Stimulated activated CD8-positive, alpha-beta memory T cell treated with anti-CD3 and anti-CD28 coated beads, Interleukin-15, amount 100 ng/mL, for 1 hour (primary cell): ENCODE measurements at places on chromosomes 16 and 17.

DNA sequence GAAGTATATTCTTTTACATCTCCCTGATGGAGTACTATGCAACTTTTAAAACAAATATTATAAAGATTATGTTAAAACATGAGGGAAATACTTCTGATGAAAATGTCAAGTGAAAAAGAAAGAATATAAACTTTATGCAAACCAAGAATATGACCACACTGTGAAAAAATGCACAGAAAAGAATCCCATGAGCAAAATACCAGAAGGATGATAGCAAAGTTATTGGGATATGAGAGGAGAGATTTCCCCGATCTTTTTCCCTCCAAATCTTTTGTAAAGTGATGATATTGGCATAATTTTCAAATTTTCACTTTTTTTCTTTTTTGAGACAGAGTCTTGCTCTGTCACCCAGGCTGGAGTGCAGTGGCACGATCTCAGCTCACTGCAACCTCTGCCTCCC lies 36.6 kb upstream of the SMURF2 start:
- no peak for DNase-seq

DNA sequence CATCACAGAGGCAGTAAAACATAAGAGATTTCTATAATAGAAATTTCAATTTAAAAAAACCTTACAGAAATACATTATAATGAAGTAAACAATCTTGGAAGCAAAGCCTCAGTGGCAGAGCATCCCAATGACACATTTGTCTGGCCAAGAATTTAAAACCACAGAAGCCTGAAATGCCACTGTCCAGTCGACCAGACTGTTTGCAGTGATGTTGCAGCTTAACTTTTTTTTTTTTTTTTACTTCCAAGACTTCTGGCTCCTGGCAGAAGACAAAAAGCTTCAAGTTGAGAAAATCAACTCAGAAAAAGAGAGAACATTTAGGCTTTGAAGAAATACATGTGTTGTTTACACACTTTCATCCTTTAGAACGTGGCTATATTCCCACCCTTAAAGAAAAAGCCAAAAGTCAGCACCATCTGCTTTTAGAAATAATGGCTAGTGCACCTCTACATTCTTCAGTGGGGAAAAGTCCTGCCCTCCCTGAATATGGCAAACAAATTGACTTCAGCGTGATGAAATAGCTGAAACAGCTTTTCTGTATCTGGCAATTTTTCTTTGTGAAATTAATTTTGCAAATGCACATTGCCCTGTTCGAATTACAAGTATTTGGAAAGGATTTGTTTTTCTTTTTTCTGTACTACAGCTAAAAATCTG lies 205.5 kb upstream of the MON1B start:
- no peak for DNase-seq

DNA sequence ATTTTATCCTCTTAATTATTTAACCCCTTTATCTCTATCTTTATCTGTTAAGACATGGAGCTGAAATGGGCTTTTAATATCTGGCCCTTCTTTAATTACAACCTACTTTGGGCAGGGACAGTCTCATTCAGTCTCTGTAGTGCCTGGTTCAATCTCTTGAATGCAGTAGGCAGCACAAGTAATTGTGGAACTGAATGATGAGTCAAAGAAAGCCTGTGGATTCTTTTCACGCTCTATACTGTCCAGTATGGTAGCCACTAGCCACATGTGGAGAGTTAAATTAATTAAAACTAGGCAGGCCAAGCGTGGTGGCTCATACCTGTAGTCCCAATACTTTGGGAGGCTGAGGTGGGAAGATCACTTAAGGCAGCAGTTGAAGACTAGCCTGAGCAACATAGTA lies 9.3 kb downstream of the BPTF start:
- DNase-seq = no peak

DNA sequence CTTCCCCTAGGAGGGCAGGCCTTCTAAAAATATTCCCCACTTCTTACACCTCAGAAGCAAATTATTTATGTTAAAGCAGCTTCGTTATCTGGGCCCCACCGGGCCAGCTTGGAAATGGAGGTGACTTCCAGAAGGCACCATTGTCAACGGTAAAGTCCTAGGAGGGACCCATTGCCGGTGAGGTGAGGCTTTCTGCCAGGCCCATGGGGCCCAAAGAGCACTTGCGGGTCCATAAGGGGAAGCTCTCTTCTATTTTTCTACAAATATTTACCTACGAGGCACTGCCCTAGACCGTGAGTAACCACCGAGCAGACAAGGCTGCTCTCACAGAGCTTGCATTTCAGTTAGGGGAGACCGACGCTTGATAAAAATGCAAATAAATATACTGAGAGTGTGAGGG lies 41.5 kb downstream of the C16orf78 start:
- no peak for DNase-seq

GRCh38 chr17:47699536-47699840 lies 5.5 kb downstream of the TBKBP1 start:
- no peak for DNase-seq

GRCh38 chr16:27405546-27406451 lies 3.8 kb downstream of the IL21R start:
- no peak for DNase-seq

GRCh38 chr16:17076092-17076754 lies 394.5 kb downstream of the XYLT1 start:
- DNase-seq = no peak

DNA sequence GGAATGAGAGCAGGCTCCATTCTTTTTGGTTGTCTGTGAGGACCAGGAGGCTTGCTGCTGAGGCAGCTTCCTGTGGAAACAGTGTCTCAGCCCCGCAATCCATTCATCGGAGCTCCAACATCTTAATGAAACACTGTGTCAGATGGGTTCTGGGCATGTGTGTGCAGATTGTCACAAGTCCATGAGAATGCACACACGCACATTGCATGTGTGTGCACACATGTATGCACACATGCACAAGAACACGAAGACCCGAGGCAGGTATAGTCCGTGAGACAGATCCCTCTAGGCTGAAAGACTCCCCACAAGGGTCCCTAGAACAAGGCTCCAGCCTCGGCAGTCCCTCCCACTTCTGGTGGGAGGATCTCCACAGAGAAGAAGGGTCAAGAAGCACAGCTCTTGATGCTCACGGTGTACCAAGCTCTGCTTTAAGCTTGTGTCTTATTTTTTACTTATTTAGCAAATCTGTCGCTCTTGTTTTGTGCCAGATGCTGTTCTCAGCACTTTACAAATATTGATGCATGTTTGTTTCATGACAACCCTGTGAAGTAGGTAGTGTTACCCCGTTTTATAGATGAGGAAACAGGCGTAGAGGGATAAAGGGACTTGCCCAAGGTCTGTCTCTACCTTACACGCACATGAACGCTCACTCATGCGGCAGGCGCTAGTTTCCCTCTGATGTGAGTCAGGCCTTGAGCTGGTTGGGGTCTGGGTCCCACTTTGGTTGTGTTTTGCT lies 213.1 kb downstream of the SEC14L1 start:
- no peak for DNase-seq

DNA sequence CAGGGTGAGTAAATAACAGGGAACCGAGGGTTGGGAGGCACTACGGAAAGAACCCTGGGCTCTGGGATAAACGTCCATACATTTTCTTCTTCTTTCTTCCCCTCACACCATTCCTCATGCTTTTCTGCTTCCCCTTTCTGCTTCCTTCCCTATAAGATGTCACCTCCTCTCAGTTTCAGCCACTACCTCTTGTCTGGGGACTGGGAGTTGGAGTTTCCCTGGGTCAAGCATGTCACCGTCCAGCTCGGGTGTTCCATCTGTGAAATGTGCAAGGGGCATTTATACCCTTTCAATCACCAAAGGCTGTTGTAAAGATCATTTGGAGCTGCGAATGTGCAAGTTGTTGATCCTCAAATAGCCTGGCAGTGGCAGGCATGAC lies 17.5 kb upstream of the CCL22 start:
- DNase-seq = no peak

DNA sequence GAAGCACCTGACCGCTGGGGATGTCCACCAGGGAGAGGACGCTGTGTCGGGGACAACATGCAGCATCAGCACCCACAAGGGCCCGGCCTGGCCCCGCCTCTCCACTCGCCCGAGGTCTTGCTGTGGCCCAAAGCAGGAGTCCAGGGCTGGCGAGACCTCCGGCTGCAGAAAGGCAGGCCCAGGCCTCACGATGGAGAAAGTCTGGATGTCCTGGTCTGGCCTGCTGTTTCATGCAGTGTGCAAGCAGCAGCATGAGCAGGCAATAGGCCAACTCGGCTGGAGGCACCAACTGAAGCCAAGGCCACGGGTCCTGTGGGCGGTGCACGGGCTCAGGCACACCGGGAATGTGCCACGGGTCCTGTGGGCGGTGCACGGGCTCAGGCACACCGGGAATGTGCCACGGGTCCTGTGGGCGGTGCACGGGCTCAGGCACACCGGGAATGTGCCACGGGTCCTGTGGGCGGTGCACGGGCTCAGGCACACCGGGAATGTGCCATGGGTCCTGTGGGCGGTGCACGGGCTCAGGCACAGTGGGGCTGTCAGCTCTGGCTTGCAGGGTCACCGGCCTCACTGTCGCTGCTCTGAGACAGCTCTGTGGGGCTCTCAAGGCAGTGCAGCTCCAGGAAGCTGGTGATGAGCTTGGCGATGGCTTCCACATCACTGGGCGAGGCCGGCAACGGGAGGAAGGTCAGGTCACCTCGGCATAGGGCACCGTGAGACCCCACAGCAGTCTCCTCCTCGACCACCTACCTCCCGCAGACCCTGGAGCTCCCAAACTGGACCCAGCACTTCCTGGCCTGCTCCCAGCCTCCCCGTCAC lies 6.9 kb downstream of the CYBC1 start:
- no peak for DNase-seq

DNA sequence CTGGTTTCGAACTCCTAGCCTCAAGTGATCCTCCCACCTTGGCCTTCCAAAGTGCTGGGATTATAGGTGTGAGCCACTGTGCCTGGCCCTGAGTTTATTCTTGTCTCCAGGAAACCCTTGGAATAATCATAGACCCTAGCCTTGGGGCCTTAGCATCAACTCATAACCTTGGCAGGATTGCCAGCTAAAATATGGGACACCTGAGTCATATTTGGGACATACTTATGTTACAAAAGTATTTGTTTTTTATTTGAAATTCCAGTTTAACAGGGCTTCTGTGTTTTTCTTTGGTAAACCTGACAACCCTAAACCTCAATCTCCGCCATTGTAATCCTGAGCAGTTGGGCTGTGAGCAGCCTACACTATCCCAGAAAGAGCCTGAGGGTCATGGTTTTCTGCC lies 28.6 kb upstream of the TNS4 start:
- no peak for DNase-seq

DNA sequence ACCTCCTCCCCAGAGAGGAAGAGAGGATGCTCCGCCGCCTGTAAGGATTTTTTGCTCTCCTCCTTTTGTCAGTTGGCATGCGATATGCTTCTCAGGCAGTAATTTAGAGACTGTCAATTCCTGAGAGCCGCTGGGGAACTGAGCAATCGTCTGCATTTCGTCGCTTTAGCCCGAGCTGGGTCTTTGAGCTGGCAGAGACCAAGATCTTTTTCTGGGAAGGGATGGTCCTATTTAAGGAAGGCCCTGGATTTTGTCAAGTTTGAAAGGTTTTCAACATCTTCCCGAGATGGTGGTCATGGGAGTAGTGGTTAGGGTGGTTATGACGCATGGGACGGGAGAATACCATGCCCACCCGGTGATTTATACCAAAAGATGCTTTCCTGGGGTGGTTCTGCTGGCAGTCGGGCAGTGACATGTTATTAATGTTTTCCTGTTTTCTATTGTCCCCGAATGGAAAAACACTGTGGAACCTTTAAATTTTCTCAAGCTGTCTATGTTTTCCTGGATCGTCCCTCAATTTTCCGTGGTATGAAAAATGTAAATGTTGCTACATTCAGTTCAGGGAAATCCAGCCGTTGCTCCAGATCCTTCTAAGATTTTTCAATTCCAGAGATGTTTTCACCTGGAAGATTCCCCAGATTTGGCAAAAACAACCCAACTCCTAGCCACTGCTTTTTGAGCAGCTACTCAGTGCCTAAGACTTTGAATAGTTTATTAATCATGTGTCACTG lies 586.4 kb downstream of the MAF start:
- no peak for DNase-seq

GRCh38 chr17:30597776-30598288 lies 120.6 kb downstream of the GOSR1 start:
- no peak for DNase-seq

- no peak for DNase-seq
Observed at GRCh38 chr16:65532258-65532657, 410.4 kb upstream of the CDH11 start.

DNA sequence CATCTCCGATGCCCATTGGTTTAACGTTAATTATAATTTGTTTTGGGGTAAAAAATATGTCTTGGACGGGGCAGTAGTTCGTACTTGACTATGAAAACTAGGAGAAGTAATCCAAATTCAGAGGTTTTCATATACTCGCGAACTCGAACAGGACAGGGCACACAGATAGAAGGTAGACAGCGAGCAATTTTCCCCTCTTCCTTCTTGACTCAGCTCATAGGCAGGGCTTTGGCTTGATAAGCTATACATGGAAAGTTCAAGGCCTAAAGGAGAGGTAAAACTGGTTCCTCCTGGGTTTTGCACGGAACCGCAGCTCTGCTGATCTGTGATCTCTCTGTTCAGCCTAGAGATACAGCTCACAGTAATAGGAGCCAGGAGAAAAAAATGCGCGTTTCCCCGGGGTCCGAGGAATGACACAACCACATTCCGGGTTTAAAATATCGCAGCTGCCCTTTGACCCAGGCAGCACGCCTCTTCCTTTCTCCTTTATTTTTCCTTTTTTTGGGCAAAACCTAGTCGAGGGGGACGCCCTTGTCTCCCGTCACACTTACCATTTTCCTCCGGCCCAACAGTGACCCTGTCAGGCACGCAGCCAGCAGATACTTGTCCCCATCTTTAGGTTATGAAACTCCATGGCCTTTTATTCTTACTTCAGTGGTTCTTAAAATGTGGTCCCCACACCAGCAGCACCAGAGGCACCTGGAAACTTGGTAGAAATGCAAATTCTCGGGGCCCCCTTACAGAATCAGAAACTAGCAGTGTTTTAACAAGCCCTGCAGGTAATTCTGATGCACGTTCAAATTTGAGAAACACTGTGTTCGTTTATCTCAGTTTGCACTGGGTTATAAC lies 1.7 kb upstream of the LASP1 start:
- DNase-seq = no peak

- DNase-seq = peak; percentile 48
Observed at GRCh38 chr17:8991514-8992285, 26.2 kb upstream of the PIK3R5 start.

- DNase-seq = no peak
Observed at GRCh38 chr17:81382851-81383250, 12.4 kb upstream of the BAHCC1 start.

DNA sequence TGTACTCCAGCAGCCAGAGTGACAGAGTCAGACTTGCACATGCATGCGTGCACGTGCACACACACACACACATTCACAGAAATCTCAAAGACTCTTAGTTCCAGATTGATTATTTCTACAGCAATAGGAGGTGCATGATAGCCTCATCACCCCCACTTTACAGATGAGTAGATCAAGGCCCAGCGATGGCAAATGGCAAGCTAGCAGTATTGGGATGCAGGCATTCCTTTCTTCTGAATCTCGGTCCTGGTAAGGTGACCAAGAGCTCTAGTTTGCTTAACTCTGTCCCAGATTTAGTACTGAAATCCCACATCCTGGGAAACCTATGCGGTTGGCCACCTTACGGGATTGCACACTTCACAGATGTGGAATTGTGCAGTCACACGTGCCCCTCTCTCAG lies 38.6 kb downstream of the ITGAM start:
- no peak for DNase-seq
